NB4 (cell line): ENCODE measurements at places on chromosomes 5 and 9.

DNA sequence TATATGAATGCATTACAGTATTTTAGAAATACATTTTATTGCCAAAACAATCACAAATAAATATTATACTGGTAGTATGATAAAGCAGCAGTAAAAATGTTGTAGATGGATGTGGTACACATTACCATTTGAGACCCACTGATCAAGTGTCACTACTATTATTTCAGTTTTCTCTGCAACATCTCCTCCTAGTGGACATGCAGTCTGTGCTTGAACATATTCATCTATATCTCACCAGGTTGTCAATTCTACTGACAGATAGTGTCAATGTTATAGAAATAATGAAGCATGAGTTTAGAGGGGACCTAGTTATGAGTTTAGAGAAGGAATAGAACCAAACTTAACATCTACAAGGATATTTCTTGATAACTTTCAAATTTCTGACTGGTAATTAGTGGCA, 39.2 kb upstream of the ELOVL7 start:
- peak; percentile 12 for DNase-seq

DNA sequence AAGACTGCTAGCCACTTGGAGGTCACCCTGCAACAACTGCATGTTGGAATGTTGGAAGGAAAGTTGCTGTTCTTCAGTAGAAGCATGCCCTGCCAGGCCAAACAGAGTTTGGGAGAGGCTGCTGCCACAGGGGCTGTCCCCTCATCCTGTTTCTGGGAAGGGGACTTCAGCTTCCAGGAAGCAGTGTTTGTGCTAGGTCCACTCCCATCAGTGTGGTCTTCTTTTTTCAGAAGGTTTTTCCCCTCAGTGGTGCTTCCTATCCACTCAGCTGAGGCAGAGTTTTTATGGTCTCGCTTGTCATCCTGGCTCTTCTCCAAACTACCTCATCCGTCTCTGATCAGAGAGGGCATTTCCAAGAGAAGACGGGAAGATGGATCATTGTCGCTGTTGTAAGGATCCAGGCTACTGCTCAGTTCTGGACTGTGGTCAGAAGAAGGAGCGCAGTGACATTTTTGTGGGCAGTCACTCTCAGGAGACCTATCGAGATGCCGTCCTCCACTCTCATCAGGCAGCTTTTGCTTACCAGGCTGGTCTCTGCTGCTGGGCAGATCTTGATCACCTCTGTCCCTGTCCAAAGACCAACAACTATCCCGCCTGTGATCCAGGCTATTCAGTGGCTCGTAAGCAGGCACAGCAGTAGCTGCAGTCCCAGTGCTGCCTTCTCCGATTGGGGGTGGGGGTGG, 97.8 kb upstream of the C5orf63 start:
- no peak for DNase-seq

- no peak for DNase-seq
Measured at GRCh38 chr9:2489838-2490314, 131.7 kb upstream of the VLDLR start.

DNA sequence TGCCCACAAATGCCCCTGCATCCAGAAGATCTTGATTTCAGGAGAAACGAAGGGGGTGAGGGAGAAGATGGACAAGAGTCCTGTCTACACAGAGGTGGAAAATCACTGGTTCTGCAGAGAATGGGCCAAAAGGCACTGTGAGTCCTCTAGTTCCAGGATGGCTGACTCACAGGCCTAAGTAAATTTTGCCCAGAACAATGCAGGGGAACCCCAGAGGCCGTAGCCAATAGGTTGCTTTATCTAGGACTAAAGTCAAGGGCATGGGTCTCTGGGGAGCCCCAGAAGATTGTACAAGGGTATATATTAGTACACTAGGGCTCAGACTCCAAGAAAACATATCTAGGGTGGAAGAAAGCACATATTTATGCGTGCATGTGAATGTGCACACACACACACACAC, 98.0 kb downstream of the SLIT3 start:
- DNase-seq, result no peak

DNA sequence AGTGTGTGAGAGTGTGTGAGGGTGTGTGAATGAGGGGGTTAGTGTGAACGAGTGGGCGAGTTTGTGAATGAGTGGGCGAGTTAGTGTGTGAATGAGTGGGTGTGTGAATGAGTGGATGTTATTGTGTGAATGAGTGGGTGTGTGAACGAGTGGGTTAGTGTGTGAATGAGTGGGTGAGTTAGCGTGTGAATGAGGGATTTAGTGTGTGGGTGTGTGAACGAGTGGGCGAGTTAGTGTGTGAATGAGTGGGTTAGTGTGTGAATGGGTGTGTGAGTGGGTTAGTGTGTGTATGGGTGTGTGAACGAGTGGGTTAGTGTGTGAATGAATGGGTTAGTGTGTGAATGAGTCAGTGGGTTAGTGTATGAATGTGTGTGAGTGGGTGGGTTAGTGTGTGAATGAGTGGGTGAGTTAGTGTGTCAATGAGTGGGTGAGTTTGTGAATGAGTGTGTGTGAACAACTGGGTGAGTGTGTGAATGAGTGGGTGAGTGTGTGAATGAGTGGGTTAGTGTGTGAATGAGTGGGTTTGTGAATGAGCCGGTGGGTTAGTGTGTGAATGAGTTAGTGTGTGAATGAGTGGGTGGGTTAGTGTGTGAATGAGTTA, 37.5 kb downstream of the NKD2 start:
- no peak for DNase-seq

DNA sequence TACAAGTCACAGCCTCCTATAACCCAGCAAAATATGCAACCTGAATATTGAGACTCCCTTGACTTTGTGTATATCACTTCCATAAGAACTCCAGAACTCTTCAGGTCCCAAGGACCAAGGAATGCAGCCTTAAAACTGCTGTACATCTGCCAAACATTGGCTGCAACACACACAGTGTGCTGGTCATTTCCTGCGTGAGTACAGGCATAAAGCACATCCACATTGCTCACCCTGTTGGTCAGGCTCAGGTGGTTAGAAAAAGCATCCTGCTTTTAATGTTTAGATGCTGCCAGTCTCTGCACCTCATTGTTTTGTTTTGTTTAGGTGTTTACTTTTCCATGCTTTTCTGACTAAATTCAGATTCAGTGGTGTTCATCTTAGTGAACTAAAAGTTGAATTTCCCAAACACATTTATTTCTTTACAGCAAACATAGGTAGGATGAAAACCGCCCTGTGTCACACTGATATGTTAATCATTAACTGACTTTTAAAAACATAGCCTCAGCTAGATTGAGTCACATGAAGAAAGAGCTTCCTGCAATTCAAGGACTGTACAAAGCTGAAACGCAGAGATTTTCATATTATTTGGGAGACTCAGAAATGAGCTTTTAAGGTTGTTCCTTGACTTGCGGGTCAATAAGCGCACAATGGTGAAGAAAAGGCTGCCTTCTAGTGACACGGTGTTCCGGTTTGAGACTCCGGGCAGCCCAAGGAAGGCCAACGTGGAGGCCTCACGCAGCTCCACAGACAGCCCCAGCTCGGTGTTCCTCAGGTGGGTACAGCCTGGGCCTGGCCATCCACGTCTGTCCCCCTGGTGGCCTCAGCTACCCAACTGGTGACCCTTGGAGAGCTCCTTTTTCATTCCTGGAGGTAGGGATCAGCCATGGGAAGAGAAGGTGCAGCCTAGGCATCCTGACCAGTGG, 52.2 kb upstream of the GRAMD2B start:
- DNase-seq, result no peak

DNA sequence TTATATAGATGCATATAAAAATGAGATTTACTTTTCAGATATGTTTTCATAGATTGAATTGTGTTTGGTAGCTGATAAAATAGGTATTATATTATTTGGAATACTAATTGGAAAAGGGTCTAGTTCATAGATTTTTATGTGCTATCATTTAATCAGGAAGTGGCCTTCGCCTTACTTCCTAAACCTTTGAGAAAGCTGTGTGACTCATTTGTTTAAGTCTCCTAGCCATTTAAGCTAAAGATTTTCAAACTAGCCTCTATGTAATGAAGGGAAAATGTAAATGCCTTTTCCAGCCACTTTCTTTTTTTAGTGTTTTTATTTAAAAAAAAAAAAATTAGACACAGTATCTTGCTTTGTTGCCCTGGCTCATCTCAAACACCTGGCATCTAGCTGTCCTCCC, 97.5 kb downstream of the DMXL1 start:
- DNase-seq, result peak; percentile 26

- no peak for DNase-seq
Measured at GRCh38 chr9:99811172-99811571, 10.5 kb upstream of the NR4A3 start.

DNA sequence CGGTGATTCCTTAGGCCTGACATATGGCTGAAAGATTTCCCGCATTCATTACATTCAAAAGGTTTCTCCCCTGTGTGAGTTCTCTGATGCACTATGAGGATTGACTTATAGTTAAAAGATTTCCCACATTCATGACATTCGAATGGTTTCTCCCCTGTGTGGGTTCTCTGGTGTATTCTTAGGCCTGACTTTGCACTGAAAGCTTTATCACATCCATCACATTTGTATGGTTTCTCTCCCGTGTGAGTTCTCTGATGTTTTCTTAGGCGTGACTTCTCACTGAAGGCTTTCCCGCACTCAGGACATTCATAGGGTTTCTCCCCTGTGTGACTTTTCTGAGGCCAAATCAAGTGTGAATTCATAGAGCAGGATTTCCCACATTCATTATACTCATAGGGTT, 35.8 kb downstream of the ZNF782 start:
- peak; percentile 3 for DNase-seq

DNA sequence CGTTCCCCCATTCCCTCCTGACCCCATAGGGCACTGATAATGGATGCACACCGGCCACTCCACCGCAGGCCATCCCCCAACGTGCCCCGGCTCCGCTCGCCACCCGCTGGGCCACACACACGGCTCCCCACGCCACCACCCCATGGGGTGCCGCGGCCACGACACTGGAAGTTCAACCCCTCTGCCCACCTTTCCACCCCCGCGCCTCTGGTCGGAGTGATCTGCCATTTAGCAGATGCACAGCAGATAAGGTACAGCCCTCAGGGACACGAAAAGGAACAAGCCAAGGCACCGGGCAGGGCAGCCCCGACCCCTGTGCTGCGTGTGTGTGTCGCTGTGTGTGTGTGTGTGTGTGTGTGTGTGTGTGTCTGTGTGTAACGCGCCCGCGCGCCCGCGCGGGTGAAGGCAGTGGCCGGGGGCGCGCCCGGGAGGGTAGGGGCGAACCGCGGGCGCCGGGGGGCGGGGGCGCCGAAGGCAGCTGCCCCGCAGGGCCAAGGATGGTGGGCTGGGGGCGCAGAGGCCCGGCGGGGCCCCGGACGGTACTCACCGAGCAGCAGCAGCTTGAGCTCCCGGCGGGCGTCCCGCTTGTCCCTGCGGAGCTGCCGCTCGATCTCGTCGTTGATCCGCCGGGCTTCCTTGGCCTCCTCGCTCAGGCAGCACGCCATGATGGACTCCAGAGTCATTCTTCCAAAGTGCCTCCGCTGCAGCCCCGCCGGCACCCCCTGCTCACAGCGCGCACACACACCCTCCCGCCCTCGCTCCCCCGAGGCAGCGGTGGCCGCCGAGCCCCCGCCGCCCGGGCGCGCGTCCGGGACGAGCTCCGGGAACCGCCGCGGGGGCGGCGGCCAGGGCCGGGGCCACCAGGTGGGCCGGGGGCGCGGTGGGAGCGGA, 813 bp downstream of the GNAQ start:
- DNase-seq, result peak; percentile 74

- no peak for DNase-seq
Measured at GRCh38 chr5:155001523-155001922, 12.0 kb upstream of the KIF4B start.

- no peak for DNase-seq
Measured at GRCh38 chr5:165858118-165858517, 2352.7 kb downstream of the MAT2B start.

DNA sequence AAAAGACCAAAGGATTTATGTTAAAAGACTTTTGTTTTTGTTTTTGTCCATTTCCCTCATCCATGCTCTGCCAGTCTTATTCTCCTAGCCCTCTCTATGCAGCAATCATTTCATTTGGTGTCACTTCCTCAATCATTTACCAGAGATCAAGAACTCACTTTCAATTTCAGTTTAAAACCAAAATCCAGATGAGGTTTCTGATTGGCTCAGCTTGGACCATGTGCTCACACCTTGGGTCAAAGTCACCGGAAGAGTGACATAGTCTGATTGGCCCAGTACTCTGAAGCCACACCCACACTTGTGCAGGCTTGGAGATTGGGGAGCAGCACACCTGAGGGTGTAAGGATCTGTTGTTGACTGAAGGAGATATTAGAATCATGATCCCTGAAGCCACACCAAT, 79.6 kb downstream of the TLR4 start:
- peak; percentile 31 for DNase-seq

GRCh38 chr9:14768405-14769229, 46.1 kb upstream of the CER1 start:
- DNase-seq, result peak; percentile 61

DNA sequence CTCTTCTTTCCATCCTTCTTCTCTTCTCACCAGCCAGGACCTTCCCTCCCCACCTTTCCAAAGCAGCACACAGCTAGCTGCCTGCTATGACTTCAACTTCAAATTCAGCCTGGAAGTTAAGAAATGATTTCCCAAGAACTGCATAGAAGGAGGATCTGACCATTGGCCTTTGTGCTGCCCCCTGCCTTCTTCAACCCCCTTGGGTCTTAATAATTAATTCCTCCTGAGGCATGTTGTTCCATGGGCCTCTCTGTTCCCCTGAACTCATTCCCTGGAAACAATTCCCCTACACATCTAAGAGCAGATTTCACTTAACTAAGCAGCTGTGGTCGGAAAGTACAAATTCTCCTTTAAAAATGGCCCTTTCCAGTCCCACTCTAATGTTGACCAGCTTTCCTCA, 62.4 kb downstream of the ADAMTS12 start:
- DNase-seq, result no peak

GRCh38 chr9:3436629-3437420, 89.0 kb downstream of the RFX3 start:
- DNase-seq, result no peak

GRCh38 chr9:134179918-134180785, 15.8 kb upstream of the RNU6ATAC start:
- no peak for DNase-seq

GRCh38 chr9:7770111-7770510, 29.5 kb downstream of the DMAC1 start:
- DNase-seq, result no peak

- DNase-seq, result no peak
Measured at GRCh38 chr5:137218896-137219295, 280.2 kb downstream of the SPOCK1 start.

GRCh38 chr5:17455942-17456341, 42.1 kb upstream of the TAF11L2 start:
- no peak for DNase-seq

DNA sequence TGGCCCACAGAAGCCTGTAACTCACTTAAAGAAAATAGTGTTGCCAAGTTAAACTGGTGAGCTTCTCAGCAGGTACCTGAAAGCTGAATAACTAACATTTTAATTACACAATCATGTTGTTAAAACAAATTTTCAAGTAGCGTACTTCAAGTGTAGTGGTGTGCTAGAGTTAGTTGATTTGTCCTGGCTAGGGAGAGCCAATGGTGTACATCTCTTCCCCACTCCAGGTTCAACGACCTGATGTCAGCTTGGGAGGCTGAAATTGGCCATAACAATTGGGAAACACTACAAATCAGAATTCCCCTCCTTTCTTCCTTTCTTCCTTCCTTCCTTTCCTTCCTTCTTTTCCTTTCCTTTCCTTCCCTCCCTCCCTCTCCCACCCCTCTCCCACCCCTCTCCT, 295.3 kb upstream of the SLC24A2 start:
- DNase-seq, result no peak

- no peak for DNase-seq
Measured at GRCh38 chr5:128706269-128706668, 168.2 kb upstream of the FBN2 start.
